HAP-1 (cell line): ENCODE measurements at places on chromosomes 3 and 15.

DNA sequence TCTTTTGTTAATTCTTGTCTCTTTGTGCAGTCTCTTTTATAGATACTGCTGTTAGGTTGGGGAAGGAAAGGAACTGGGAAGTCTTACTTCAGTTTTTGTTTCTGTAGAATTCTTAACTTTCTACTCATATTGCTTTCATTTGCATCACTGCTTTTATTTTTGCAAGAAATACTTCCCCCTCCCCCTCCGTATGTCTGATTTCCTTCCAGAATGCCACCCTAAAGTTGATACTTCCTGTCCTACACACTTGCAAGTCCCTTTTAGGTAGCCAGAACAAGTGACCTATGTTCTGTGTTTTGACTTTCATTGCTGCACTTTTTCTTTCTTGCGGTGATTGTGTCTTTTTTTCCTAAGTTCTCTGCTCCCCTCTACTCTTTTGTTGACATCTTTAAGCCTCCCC, 477.4 kb downstream of the RSL24D1 start:
- no peak for DNase-seq

GRCh38 chr3:180980611-180981010, 8.9 kb downstream of the DNAJC19 start:
- DNase-seq, result no peak

- peak; percentile 11 for DNase-seq
Observed at GRCh38 chr3:13145131-13145825, 72.0 kb upstream of the IQSEC1 start.

DNA sequence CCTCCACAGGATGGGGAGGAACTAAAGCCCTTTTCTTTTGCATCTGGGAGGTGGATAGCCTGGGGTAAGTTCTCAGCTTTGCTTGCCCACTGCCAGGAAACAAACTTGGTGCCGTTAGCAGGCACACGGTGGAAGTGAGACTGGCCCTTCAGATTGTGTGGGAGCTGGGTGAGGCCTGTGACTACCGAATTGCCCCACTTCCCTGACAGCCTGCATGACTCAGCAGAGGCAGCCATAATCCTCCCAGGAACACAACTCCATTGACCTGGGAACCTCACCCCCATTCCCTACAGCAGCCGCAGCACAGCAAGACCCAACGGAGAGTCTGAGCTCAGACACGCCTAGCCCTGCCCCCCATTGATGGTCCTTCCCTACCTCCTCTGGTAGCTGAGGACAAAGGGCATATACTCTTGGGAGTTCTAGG, 282.6 kb downstream of the KLF13 start:
- DNase-seq, result no peak

DNA sequence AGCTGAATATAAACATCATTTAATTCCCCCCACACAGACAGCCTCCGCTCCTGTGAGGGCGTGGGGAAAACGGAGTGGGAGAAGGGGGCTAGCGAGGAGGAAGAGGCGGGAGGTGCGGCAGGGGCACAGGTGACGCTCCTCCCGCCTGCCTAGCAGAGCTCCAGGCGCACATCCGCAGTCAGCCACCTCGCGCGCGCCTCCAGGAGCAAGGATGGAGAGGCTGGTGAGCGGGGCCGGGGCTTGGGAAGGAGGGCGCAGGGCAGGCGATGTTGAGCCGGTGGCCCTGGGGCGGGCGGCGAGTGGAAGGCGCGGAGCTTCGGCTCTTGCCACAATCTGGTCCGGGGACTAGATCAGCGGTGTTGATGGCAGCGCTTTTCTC, at the start of gene CD200:
Gene CD200 (plus strand): TSS at position 155 of the 379 bp plus-strand sequence. CDS start 57 bp downstream, at position 212.
- DNase-seq, result peak; percentile 56

DNA sequence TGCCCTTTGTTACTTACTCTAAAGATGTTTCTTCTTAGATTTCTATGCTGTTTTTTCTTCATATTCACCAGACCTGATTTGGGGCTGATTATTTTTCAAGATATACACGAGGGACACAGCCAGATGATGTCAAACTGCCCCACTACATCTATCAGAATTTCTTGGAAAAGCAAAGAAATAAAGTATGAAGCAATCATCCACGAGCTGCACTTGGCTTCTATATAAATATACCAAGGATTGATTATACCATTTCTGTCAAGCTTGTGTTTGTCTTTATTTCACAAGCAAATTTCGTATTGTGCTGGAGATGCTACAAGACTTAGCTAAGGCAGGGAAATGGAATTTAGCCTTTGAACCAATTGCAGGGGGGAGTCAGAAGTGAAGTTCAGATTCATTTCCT, 715.1 kb upstream of the NR2F2 start:
- no peak for DNase-seq

GRCh38 chr3:2921903-2922302, 188.3 kb downstream of the IL5RA start:
- DNase-seq, result no peak

DNA sequence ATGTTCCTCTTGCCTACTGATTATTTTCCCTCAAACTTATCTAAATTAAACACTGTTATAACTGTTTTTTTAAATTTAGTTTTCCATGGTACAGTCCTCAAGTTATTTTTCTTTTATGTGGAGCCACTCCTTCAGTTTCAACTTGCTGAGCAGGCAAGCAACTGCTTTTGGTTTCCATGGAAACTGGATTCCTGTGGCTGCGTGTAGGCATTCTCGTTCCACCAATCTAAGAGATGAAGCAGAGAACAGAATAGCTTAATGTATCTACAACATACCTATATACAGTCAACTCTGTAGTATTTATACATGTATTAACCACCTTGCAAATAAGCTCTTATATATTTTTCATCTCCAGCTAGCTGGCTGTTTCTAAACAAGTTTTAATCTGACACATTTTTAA, 25.8 kb upstream of the ANXA2 start:
- peak; percentile 53 for DNase-seq

DNA sequence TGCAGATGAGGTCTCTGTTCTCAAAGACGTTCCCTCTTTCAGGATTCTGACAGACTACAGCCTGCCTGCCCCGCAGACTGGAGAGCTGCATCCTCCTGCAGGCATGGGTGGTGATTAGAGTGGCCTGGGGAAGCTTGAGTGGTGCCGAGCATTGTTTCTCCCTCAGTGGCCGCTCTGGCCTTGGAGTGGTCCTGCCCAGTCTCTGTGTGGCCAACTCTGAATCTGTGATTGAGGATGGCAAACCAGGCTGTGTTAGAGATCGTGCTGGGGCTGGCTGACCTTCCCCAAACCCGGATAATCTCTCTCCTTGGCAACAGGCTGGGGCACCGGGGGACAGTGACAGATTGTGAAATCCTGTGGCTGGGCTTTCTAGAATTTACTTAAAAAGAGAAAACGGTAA, 11.0 kb upstream of the ADCY5 start:
- no peak for DNase-seq

DNA sequence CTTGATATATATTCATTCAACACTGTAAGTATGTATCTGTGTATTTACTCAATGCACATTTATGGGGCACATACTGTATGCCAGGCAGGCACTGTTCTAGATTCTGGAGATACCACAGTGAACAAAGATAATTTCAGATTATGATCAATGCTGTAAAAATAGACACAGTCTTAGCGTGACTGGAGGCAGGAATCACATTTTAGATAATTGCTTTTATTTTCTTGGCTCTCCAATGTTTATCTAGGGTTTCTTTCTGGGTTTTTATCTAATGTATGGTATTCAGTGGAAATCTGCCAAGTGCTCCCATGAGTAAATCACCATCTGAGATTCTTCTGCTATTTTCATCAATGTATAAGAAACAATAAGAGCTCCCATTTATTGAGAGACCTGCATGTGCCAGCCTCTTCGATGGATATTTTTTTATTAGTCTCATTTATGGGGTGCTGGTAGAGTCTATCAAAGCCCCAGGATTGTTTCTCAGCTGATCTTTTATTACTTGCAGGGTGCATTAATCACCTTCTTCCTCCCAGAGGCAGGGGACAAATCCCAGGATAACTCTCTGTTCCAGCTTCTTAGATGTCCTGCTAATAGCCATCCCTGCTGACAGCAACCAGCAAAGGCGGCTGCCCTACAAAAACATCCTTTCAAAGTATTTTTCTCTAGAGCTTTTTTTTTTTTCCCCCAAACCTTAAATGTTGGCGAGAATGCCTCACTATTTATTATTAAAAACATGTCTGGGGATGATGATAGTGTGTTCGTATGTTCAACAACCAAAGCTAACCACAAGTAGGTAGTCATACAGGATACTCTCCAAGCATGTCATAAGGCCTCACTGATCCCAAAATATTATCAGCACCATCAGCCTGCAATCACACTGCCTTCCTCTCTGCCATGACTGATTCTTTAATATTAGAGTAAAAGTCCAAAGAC, 331.0 kb upstream of the RASGRP1 start:
- no peak for DNase-seq

DNA sequence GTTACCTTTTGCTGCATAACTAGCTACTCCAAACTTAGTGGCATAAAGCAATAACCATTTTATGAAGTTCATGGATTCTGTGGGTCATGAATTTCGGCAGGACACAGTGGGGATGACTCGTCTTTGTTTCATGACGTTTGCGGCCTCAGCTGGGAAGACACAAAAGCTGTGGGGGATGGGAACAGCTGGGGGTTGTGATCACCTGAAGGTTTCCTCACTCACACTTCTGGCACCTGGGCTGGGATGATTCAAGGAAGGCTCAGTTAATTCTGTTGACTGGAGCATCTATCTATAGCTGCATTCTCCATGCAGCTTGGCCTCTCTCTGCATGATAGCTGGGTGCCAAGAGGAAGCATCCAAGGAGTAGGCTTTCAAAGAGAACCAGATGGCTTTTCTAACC, 332.8 kb downstream of the ULK4 start:
- no peak for DNase-seq

DNA sequence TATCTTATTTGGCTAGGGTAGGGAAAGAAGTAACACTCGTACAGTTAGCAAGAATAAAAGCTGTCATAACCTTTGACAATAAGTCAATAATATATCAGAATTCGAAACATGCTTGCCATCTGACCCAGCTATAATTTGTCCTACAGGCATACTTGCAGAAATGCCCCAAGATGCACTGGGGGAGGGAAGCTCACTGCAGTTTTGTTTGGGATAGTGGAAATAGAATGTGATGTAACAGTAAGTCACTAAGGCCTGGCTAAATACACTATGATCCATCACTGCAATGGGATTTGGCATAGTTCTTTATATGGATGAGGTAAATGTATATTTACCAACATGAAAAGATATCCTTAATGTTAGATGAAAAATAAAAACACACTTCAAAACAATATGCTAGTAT, 25.5 kb upstream of the TMOD3 start:
- DNase-seq, result no peak

GRCh38 chr15:69841113-69841828, 256.4 kb downstream of the TLE3 start:
- DNase-seq, result no peak

DNA sequence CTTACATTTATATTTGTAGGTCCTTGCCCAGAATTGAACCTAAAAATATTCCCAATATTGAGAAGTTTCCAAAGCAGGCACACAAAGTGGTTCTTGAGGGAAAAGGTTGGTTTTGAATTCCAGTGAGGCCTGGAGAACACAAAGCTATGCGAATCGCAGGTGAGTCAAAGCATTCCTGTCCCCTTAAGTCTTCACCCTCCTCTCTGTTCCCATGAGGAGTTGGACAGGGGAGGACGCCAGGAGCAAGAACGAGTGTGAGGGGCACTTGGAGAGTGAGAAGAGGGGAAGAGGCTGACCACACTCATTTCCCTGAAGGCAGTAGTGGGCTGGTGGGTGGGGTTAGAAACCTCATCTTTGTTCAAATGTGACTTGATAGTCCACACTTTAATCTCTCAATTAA, 185.8 kb upstream of the EOMES start:
- DNase-seq, result no peak

GRCh38 chr3:129482721-129483120, 42.7 kb downstream of the IFT122 start:
- DNase-seq, result peak; percentile 35

DNA sequence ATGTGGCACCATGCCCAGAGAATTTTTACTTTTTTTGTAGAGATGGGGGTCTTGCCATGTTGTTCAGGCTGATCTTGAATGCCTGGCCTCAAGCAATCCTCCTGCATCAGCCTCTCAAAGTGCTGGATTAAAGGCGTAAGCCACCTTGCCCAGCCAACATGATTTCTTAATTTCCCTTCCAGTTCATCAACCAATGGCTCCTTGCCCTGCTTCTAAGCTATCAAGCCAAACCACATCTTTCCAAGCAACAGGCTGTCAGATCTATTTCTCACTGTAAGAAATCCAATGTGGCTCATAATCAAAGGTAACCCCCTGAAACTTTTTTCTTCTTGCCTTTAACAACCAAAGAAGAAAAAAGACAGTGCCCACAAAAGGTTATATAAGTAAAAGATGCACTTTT, 204.2 kb upstream of the ICE2 start:
- no peak for DNase-seq

DNA sequence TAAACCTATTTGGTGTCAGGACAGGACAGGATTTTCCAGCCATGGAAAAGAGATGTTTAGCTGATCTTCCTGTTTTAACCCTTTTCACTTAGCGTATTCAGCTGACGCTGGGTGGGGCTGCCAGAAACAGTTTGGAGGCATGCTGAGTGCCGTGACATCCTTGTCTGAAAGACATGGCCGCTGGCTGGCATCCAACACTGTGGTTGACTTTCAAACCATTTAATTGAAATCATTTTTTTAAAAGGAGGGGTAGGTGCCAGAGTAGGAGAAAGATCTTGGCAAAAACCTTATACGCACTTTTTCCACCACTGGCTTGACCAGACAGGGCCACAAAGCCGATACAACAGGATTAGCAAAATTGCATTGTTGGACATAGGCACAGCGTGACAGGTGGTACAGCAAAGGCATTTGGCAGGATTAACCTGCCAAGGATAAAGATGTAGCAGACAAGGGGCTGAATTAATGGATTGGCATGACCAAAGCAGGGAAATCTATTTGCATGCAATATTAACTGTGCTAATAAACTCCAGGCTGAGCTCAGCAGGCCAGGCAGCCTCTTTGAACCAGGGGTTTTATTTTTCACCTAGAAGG, 131.8 kb upstream of the TOPAZ1 start:
- DNase-seq, result no peak

- no peak for DNase-seq
Observed at GRCh38 chr3:172938788-172939187, 188.3 kb downstream of the ECT2 start.

- no peak for DNase-seq
Observed at GRCh38 chr3:193377591-193377990, 962 bp downstream of the ATP13A5 start.

DNA sequence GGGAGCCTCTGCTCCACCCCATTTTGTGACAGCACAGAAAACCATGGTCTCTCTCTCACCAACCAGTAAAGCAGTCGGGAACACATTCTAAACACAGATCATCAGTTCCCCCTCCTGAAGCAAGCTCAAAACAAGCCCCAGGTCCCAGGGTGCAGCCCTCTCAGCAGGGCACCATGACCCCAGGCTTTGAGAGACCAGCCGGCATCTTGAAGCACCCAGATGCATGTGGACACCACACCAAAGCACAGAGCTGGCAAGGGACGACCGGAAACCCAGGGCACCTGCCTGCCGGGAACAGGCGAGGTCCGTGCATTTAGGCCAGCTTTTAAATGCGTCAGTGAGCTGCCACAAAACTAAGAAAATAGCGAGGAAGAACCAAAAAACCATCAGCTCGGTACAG, 103.2 kb upstream of the IQSEC1 start:
- no peak for DNase-seq
